ENCODE measurements at places on chromosomes 16 and 17.

DNA sequence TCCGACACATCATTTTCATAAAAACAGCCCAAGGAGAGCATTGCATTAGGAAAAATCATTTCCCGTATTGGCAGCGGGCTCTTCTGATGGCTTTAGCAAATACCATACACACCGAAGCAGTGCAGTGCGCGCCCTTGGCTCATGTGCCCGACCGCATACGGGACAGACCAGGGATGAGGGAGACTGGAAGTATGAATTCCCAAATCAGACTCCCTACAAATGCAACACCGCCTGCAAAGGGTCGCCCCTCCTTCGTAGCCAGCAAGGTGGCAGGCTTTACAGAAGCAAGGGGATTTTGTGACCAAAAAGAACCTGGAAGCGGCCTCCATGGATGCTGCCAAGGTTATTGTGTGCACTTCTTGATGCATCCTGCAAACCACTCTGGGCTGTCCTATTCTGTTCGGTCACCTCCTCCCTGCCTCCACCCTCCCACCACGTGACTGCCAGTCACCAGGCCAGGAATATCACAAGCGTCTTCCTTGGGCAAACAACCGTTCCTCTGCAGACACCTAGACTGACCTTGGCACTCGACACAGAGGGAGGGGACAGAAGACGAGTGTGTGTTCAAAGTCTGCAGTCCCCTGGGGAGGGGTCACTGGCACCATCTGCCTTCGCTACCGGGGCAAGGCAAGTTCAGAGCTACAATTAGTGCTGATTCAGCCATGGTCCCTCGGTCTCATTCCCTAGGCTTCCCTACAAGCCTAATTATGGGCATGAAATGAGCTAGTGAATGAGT is 460.4 kb downstream of the SLC39A11 start:
- no peak for DNase-seq

DNA sequence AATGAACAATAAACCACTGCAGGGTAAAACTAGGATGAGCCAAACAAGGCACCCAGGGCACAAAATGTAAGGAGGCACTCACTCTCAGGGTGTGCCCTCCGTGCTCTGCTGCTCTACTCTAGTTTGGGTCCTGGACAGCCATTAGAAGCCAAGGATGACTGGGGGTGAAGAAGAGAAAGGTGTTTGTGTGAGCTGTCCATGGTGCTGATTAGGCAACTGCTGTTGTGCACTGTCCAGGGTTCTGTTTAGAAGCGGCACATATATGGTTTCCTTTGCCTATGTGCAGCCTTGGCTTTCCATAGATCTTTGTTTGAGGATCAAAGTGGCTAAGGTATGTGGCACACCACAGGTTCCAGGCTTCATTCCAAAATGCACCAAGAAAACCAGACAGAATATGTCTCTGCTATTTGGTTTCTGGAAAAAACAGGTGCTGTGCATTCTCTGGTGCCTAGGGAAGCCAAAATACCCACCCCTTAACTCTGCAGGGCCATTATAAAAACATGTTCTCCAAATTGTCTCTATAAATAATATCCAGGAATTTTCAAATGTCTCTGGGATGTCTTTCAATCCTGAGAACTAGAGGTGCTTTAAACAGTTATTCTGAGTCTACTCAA is 123.5 kb downstream of the CBLN1 start:
- DNase-seq = no peak

- no peak for DNase-seq
Measured at GRCh38 chr17:67503184-67503583, 126.1 kb downstream of the PITPNC1 start.

DNA sequence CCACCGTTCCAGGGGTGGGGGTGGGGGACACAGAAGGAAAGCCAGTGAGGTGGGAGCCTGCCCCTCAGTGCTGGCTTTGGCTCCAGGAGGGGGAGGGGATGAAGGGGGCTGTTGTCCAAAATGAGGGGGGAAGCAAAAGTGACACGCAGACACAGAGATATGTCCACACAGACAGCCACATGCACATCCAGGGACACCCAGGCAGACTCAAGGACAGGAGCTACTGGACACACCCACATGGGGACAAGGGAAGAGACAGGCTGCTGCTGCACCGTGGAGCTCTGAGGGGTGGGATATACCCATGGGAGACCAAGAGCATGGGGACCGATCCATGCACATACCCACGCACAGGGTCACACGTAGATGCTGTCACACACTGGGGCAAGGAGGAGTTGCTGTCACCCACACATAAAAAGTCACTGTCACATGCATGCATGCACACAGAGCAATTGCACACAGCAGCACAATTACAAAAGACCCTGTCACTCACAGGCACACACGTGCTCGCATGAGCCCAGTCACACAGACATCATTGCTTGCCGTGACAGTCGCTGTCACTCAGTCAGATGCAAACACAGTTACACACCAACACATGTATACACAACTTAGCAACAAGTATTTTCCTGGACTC is 1.3 kb downstream of the THRA start:
- DNase-seq = no peak

DNA sequence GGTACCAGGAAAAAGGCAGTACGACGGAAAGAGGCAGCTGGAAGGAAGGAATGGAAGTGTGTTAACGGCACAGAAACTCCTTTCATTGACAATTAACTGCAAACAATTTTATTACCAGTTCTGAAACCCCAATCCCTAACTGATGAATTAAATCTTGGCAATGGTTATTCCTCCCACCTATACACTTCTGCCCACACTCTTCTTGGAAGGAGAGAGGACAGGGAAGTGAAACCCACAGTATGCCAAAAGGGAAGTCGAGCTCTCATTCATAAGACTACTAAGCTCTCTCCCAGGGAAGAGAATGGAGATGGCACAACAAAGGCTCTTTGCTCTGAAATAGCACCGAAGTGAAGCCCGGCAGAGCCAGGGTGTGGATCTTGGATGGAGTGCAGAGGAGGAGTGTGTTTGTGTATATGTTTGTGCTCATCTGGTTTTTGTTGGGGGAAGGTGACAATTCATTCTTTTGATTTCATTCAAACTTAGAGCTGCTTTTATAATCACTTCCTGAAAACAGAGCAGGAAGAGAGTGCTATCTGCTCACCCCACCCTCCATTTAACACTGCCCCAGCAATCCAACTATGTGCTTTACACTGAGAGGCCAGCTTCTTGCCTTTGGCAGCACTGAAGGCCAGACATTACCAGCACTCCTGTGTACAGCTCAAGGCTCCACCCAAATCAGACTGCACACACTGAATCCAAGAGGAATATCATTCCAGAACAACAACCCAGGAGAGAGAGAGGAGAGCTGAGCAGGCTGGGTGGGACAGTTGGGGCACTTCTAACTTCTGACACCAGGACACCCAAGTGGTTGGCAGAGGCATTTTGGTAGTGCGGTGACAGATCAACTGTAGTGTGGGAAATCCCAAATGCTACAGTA is 68.7 kb downstream of the HIC1 start:
- peak; percentile 18 for DNase-seq

DNA sequence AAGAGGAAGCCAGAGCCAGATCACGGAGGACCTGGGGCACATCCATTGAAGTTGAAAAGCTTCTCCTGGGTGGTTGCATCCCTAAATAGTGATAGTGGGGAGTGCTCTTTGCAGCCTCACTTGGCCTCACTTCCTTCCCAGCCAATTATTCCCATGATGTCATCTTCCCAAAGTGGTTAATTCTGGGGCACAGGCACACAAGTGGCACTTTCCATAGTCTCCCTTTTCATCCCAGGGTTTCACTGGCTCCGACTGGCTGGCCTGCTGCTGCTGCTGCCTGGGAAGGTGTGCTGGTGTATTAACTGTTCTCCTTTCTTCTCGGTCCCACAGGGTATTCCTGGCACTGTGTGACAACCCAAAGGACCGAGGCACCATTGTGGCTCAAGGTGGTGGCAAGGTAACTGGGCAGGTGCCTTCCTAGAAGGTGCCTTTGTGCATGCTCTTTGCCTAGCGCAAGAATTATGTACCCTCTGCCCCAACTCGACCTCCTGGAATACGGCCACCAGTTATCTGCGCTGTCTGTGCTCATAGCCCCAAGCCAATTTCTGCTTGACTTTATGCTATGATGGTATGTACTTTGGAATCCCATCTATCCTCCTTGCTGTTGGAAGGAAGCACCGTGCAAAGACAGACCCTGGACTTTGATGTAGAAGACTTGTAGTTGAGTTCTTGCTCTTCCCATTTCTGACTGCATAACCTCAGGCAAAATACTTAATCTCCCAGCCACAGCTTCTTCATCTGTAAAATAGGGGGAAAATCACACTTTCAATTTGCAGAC is 18.4 kb downstream of the SLC35G3 start:
- no peak for DNase-seq

DNA sequence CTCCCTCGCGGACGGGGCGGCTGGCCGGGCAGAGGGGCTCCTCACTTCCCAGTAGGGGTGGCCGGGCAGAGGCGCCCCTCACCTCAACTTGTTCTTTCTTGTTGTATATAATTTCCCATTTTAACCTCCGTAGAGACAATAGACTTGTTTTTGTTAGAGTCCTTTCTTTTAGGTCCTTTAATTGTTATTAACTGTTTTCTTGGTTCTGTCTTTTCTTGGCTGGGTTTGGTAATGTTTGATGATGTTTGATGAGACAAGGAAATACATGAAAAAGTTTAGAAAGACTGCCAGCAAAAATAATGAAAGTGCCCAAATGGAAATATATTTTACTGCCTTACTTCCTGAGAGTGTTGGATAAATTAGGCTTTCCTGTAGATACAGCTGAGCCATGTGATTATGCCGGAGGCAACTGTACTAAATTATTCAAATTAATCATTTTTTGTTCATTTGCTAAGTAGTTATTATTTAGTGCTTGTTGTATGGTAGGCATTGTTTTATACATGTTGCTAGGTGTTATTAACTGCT is 30.9 kb downstream of the PRPSAP2 start:
- no peak for DNase-seq

DNA sequence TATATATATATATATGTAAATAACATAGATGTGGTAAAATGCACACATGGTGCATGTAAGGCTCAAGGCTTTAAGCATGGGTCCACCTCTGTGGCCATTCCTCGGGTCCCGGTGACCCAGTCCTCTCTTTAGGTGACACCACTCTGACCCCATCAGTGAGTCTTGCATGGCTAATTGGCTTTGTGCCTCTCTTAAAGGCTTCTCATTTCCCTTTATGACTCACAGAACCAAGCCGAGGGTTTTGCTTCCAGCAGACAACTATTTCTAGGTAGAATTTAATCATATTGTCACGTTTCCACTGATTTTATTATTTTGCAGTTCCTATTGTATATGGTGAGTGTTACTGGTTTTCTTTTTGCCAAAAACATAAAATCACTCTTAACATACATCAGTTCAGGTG is 59.7 kb downstream of the PLCG2 start:
- no peak for DNase-seq

DNA sequence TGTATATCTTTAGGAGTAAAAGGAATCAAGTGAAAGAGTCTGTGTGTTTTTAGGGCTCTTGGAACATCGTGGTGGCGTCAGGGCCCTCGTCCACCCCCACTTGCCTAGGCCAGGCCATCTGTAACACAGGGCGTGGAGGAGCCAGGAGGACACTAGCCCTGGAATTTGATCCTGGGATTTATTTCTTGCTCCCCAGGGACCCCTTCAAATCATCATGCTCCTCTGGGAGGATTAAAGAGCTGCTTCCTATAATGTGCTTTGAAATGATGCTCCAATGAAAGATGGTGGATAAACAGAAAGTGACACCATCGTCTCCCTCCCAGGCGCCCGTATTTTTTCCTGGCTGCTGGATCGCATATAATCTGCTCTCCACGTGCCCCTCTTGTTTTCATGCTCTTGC is 113.3 kb downstream of the AATF start:
- no peak for DNase-seq

DNA sequence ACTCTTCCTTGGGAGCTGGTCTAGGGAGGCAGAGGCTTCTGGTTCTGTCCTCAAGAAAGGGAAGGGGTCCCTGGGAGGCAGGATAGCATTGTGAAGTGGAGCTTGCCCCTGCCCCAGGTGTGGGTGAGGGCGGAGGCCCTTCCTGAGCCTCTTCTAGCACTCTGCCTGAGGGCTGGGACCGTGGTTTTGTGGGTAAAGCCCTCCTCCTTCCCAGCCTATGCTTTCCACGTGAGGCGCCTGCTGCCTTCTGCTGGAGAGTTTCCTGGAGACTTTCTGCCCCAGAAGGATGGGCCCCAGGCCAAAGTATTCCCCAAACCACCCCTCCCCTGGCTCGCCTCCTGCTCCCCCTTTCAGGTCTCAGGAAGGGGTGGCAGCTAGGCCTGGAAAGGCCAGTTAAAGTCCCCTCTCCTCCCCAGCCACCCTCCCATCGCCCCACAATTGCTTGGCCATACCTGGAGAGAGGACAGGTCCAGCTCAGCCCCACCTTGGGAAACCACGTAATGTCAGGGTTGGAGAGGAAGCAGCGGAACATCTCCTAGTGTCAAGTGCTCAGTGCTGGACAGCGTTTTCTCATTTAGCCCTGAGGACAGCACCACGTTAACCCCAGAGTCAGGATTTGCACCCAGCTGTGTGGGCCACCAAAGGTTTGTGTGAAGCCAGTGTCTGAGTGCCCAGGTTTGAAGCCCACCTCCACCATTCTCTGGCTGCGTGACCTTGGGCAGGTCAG is 5.6 kb downstream of the SBK1 start:
- DNase-seq = no peak

DNA sequence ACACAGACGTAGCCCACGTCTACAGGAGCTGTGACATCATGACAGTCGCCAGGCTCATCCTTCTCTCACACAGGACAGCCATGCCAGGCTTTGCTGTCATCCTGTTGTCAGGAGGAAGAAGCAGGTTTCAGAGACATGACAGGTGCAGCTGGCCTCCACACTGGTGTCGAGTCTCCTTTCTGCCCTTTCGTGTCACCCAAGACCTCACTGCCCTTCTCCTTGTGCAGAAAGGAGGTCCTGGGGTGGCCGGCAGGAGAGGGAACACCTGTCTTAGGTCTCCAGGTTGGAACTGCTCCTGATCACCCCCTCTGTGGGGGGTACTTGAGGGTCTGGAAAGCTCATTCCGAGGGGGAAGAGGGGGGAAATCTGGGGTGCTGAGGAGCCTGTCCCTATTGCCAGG is 41.6 kb upstream of the IRF8 start:
- no peak for DNase-seq

GRCh38 chr16:27430923-27431484 is 29.0 kb downstream of the IL21R start:
- no peak for DNase-seq

- DNase-seq = no peak
Measured at GRCh38 chr17:15194859-15195277, 70.3 kb downstream of the PMP22 start.

All from hypothalamus (tissue), 51 donors.